ENCODE measurements at places on chromosomes 4 and X. TPM values are rescaled to one million over a fixed set of nuclear protein-coding genes. Genes with fewer than 3 reads are reported as not detected.

DNA sequence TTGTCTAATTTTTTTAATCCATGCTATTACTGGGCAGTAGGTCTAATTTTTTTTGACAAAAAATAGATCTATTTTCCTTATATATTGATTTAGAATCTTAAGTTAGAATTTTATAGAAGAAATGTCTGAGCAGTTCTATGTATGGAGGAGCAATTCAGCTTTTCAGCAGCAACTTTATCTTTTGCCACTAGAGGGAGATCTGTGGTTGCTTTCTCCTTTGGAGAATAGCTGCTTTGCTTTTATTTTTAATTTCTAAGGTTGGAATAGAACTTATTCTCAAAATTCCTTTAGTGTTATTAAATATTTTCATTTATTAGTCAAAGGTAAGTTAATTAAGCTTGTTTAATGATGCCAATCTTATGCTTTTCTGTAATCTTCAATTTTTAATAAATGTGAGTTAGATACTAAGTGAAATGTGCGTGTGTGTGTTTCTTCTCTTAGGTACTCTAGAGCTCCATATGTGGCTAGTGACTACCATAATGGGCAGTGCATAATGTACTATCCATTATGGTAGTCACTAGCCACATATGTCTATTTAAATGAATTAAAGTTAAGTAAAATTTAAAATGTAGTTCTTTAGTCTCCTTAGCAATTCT, 29.3 kb downstream of the FAM199X start:
- no peak for DNase-seq

- DNase-seq: no peak
Observed at GRCh38 chr4:153232768-153233167, 28.5 kb downstream of the TRIM2 start.

DNA sequence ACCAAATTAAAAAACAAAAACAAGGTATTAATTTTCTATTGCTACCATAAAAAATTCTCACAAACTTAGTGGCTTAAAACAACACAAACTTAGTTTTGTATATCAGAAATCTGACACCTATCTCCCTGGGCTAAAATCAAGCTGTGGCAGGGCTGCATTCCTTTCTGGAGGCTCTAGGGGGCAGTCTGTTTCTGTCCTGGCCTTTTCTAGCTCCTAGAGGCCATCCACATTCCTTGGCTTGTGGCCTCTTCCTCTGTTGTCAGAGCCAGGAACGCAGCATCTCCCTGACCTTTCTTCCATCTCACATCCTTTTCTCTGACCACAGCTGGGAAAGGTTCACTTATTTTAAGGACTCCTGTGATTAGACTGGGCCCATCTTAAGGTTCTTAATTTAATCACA, 38.9 kb upstream of the TLR2 start:
- DNase-seq: no peak

GRCh38 chr4:99408346-99408745, 26.8 kb downstream of the ADH7 start:
- no peak for DNase-seq

- no peak for DNase-seq
Observed at GRCh38 chr4:185227713-185228278, 18.4 kb downstream of the SNX25 start.

- no peak for DNase-seq
Observed at GRCh38 chr4:53059871-53060270, 197.8 kb downstream of the RASL11B start.

- DNase-seq: no peak
Observed at GRCh38 chrX:13253223-13253622, 66.6 kb downstream of the ATXN3L start.

DNA sequence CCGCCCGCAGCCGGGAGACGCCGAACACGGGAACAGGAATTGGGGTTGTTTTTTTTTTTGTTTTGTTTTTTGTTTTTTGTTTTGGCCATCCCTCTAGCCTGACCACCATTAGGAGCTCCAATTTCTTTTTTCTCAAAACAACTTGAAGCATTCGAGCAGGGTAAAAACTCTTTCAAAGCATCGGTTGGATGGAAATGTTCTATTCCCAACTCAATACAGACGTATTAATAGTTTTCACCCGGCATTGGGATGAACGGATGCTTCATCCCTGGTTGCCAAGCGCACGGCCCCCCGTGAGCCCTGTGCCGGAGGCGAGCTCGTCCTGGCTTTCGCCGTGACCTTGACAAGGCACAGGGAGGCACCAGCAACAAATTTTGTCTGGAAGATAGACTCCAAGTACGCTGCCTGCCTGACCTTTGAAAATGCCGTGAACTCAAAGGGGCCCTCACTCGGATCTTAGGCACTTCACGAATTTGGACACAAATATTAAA, 352 bp upstream of the MAP3K15 start:
- no peak for DNase-seq

DNA sequence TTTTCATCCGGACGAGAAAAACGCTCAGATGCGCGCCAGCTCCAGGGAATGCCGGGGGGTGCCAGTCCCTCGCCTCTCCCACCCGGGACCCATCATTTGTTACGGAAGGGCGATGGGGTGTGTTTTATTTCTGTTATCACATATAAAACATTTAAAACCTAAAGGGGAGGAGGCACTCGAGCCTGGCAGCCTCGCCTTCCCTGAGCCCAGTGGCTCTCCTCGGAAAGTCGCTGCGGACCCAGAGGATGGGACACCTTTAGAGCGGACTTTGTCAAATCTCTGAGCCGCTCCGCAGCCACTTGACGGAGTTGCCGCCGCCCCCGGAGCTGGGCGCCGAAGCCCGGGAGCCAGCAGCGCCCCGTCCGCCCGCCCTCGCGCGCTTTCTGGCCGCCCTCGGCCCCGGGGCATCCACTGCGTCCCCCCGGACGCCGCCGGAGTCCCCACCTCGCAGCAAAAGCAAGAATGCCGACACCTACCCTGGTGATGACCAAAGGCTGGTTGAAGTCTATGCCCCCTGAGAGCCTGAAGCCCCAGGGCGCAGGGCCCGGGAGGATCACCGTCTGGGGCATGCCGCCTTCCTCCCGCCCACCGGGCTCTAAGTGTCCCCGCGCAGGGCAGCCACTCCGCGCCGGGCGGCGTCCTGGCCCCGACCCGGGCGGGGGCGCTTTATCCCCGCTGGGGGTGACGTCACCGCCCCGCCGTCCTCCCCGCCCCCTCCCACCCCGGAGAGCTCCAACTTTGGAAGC, at the start of gene PDLIM3:
TSS of gene PDLIM3 (minus strand) at position 642 of the 746 bp plus-strand sequence. CDS start at position 569, 73 bp downstream.
- DNase-seq: no peak

GRCh38 chr4:75099321-75099720, 166.4 kb downstream of the PARM1 start:
- DNase-seq: no peak

DNA sequence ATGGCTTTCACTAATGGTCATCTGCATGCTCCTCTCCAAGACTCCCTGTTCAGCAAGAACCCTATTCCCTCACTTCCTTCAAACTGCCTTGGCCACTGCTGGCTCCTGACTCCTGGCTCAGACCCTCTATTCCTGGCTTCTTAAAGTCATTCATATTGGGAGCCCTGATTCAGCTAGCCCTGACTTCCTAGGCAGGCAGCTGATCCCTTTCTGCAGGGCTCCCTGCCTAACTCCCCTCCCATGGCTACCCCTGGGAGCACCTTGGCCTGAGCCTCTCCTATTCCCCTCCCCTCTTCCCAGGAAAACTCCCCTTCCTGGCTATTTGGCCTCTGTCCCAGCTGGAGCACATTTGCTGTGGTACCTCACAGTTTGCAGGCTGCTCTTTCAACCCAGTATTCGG, 154.9 kb upstream of the PJA1 start:
- no peak for DNase-seq

DNA sequence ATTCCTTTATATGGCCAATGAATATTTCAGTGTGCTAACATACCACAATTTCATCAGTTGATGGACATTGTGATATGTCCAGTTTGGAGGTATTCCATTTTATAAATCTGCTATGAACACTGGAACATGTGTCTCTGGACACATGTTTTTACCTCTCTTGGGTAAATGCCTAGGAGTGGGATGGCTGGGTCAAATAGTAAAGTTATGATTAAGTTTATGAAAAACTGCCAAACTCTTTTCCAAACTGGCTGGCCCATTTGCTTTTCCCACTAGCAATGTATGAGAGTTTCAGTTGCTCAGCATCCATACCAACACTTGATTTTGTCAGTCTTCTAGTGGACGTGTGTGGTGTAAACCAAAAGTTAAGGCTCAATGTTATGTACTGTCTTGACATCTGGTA, 40.5 kb downstream of the CEP44 start:
- no peak for DNase-seq

GRCh38 chr4:74370912-74371311, 6.0 kb downstream of the EREG start:
- no peak for DNase-seq

GRCh38 chr4:41613821-41614220, 75.9 kb downstream of the LIMCH1 start:
- DNase-seq: no peak

DNA sequence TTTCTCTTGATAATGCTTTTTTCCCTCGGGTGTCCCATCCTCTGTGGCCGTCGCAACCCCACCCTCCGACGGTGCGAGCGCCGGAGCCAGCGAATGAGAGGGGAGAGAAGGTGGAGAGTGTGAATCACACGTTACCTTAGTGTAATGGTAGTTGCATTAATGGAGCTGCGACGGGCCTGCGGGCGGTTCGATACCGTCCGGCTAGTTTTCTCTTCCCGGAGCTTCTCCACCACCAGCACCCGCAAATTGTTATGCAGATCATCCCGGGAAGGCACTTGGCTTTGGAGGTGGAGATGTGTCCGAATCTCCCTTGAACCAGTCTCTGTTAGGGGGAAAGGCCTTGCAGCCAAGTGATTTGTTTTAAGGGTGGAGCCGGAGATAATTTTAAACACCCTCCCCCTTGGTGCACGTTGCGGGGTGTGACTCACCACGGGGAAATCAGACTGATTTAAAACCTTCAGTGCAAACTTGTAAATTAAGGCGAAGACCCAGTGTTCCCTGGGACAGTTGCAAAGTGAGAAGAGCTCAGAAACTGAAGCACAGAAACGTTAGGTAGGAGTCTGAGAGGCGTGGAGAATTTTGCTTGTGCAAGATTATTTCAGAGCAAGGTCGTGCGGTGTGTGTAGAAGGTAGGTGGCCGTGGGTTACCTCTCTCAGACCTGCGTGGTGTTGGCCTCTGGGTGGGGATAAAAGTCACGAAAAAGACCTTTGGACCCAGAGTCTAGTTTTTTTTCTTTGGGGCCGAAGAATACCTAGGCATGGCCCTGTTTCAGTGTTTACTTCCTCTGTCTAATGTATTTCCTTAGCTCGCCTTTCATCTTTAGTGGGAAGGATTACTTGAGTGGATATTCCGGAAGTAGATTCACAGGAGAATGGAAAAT, 1.3 kb downstream of the AFF1 start:
- no peak for DNase-seq

DNA sequence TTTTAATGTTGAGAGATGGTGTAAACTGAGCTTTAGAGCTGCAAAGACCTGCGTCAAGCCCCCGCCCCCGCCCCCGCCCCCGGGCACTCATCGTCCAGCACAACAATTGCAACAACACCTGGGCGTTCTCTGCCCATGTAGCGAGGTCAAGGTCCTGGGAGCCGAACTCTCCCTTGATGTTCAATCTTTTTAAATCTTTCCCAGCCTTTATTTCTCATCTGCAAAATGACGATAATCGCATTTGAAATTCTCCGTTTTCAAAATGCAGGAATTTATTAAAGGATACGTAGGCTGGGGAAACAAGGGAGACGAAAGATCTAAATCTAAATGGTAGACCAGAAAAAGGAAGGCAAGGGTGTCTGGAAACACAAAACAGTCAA, 648 bp upstream of the MSMO1 start:
- no peak for DNase-seq

GRCh38 chrX:24110069-24110468, 39.5 kb upstream of the ZFX start:
- DNase-seq: no peak

GRCh38 chrX:142998447-142999198, 27.1 kb upstream of the SPANXN4 start:
- DNase-seq: no peak

- DNase-seq: no peak
Observed at GRCh38 chrX:53831662-53832635, 145.4 kb upstream of the HUWE1 start.

DNA sequence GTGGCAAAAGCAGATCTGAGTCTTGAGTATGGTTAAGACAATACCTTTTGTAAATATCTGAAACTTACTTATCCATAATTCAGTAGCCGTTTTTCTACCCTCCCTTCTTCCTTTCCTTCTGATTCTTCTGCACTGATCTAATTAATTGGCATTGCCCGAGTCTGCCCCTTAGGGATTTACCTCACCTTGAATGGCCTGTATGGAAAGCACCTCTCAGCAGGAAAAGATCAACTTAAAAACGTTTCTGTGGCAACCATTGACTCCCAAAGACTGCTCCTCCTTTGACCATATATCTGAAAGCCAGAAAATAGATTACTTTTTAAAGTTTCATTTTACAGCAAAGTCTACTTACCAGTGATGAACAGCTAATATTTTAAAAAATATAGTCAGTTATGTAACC, 496.5 kb upstream of the LCORL start:
- no peak for DNase-seq

DNA sequence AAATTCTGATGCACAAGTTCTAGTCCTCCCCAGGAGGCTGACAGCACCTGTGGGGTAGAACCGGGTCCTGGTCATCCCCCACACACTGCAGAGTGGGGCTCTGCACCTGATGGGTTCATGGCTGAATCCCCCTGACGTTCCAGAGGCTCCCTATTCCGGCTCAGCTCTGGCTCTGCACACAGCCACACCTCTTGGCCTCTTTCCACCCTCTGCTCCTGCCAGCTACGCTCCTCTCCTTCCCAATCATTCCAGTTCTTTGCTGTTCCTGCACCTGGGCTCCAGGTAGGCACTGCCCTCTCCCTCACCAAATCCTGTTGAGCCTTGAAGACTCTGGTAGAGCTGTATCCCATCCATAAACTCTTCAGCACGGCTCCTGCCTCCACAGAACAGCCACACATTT, 75.5 kb downstream of the GATB start:
- no peak for DNase-seq

- no peak for DNase-seq
Observed at GRCh38 chr4:101345271-101345595, 2.1 kb downstream of the PPP3CA start.

DNA sequence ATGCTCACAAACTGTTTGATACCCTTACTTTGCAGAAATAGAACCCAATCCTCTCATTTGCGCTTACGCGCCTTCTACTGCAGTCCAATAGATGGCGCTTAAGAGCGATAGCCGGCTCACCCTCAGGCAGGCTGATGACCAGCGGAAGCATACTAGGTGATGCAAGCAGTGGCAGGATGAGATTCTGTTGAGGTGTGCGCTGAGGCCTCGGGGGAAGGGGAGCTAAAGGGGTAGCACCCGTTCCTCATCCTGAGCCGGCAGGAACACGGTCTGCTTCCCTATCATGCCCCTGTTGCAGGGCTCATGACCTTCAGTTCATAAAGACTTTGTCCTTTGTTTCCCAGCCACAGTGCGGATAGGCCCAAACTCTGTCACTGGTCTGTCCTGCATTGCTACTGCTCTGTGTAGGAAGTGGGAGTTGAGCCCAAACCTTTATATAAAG, 628.9 kb downstream of the TLL1 start:
- DNase-seq: no peak

GRCh38 chr4:73856518-73856917, 3.4 kb downstream of the PF4V1 start:
- no peak for DNase-seq

The APELA gene
- total RNA-seq: not detected

The GRIA3 gene
- 0.19 TPM for total RNA-seq

The CCDC110 gene
- total RNA-seq: 0.24 TPM

The GAGE12F gene
- not detected for total RNA-seq

The XPNPEP2 gene
- total RNA-seq: 7.8 TPM

The SOD3 gene
- 73.8 TPM for total RNA-seq

The FGF13 gene
- total RNA-seq: 14.6 TPM

The RRH gene
- 0.31 TPM for total RNA-seq

The TRIM75 gene
- total RNA-seq: not detected

The H2BW2 gene
- not detected for total RNA-seq

The APLN gene
- 0.65 TPM for total RNA-seq

The FRMPD3 gene
- total RNA-seq: 0.09 TPM

The PRKG2 gene
- total RNA-seq: not detected
